CD4-positive, alpha-beta T cell treated with Interleukin-6 at 100 ng/mL for 8 hours (primary cell): ENCODE measurements at places on chromosomes 7 and 10.

- DNase-seq = no peak
Observed at GRCh38 chr7:98368716-98369115, 32.2 kb downstream of the BAIAP2L1 start.

DNA sequence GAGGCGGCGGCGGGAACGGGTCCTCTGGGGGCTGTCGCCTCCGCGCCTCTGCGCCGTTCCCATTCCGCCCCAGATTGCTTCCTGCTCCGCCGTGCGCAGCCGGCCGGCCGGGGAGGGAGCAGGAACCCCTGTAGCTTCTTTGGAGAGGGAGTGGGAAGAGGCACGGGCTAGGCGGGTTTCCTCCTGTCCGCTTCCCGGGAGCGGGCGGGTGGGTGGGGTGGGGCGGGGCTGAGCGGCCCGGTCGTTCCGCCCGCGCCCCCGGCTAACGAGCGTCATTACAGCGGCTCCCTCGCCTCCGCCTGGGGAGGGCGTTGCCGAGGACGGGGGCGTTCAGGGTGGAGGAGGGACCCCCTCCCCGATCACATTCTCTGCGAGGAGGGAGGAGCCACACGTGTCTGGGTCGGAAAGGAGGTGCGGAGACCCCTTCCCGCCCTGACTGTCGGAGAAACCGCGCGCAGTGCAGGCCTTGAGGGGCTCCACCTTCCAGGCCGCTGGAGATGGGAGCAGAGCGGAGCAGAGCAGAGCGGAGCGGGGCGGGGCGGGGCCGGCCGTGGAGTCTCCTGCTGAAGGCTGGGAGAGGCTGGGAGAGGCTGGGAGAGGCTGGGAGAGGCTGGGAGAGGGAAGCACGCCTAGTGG is 39.7 kb downstream of the AGAP3 start:
- DNase-seq = no peak

- DNase-seq = peak; percentile 37
Observed at GRCh38 chr10:944034-944831, 12.7 kb upstream of the LARP4B start.

GRCh38 chr7:5681979-5682546 is 99.4 kb downstream of the RNF216 start:
- DNase-seq = no peak

DNA sequence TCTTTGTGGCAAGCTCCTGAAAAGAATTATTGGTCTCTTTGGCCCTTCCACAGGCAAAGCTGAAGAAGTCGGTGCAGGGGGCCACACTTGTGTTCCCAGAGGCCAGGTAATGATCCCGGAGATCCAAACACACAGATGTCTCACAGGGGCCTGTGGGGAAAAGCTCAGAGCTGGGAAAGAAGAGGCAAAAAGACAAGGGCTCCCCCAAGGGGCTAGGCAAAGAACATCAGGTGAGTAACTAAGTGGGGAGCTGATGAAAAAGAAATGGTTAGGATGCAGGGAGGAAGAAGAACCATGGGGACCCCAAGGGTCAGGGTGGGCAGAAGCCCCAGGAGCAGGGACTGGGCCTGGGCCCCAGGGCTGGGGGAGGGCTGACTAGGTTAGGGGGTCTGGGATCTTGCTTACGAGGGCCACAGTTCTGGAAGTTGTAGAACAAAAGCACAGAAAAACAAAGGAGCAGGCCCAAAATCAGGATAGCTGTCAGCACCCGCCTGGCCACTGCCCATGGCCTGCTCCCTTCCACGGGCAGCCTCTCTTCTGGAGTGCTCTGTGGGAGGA is 1.1 kb downstream of the KEL start:
- no peak for DNase-seq

DNA sequence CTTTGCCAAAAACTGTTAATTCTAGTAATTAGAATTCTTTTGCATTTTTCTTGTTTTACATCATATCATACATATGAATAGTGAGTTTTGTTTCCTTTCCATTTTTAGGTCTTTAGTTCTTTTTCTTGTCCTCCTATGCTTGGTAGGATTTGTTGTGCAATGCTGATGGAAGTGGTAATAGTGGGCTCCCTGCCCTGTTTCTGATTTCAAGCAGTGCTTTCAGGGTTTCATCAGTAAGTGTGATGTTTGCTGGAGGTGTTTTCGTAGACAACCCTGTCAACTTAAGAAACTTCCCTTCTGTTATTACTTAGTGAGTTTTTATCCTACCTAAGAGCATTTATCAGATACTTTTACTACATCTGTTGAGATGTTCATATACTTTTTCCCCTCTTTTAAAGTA is 50.5 kb downstream of the CSGALNACT2 start:
- no peak for DNase-seq

GRCh38 chr7:10034843-10035556 is 938.7 kb upstream of the PHF14 start:
- no peak for DNase-seq

- DNase-seq = no peak
Observed at GRCh38 chr7:30873207-30873606, 38.4 kb upstream of the AQP1 start.

DNA sequence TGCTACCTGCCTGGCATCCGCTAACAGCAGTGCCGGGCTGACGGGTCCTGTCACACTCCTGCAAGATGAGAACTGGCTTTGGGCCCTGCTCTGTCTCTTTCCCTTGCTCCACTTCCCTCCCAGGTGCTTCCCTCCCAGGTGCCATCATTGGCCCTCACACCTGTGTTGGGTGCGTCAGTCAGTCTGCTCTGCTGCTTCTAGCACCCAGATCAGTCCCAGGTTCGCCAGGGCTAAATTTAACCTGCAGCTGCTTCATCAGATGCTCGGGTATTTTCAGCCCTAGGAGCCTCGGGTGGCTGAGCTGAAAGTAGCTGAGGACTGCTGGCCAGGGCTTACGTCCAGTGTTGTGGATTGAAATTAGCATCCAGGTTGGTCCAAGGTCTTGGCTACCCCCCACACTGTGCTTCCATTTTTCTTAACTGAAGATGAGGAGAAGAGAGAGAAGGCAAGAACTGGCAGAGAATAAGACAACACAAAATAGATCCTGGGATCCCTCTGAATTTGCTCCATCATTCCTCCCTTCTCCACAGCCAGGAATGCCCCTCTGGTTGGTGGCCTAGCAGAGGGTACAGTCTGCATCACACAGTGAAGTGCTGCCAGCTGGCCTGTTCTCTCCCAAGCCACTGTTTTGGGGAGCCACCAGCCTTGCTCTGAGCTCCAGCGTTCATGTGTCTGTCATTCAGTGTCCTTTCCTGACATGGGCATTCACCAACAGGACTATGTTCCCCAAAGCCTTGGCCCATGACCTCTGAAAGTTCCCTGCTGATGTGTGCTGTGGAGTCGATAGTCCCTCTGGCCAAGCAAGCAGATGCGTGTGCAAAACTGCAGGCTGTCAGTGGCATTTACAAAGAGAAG is 65.9 kb upstream of the SYPL1 start:
- DNase-seq = no peak

DNA sequence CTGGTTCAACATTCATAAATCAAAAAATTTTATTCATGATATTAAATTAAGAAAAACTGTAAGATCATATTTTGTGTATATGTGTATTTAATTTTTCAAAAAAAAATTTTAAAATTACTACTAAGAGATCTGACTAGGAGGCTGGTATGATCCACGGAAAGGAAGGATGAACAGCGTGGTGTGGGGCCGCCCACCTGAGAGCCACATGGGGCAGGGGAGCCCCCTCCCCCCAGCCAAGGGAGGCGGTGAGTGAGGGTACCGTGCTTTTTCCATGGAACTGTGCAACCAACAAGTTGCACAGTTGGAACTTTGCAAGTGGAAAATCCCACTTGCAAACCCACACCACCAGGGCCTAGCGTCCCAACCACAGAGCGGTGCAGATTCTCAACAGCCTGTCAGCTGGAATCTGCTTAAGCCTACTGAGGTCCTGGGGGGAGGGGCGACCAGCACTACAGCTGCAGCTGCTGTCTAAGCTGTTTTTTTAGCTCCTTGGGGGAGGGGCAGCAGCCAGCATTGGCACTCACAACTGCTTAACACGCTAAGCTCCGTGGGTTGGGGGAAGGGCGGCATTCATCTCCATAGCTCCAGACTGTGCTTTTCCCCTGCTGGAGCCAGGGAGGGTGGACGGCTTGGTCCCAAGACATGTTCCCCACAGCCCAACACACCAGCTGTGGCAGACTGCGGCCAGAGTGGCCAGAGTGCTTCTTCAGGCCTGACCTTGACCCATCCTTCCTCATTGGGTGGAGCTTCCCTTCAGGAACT is 94.2 kb upstream of the IGFBP3 start:
- DNase-seq = no peak

- no peak for DNase-seq
Observed at GRCh38 chr10:70673043-70673928, 980 bp downstream of the ADAMTS14 start.

GRCh38 chr7:150753826-150754603 is 16.8 kb downstream of the GIMAP5 start:
- peak; percentile 53 for DNase-seq

DNA sequence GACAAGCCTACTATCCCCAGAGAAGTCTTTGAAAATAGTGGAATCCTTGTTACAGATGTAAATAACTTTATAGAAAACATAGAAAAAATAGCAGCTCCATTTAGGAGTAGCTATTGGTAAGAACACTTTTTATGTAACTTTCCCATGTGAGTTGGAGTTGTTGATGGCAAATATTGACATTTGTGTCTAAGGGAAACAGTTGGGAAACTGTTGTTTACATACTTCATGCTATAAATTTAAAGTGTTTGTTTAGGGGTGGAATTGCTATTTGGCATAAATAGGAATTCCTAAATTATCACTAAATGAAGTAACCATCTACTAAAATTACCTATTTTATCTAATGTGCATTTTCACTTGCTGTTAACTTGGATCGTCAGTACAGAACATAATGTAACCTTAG is 50.7 kb downstream of the GDI2 start:
- DNase-seq = no peak

DNA sequence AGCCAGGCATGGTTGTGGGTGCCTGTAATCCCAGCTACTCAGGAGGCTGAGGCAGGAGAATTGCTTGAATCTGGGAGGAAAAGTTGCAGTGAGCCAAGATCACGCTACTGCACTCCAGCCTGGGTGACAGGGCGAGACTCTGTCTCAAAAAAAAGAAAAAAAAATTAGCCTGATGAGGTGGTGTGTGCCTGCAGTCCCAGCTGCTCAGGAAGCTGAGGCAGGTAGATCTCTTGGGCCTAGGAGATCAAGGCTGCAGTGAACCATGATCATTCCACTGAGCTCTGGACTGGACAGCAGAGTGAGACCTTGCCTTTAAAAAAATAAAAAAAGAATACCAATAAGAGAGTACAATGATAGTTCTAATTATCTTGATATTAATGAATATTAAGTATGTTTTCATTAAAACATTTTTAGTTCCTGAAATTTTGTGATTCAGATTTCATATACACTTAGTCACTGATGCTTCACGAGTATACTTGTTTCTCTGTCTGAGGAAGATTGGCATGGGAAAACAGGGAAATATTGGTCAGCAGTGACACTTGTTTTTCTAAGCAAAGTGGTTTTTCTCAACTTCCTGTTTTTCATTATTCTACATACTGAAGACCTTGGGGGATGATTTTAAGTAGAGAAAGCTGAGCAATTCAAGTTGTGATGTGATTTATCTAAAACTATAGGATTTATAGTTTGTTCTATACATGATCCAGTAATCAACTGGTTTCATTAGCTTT is 76.8 kb downstream of the ADK start:
- peak; percentile 20 for DNase-seq

DNA sequence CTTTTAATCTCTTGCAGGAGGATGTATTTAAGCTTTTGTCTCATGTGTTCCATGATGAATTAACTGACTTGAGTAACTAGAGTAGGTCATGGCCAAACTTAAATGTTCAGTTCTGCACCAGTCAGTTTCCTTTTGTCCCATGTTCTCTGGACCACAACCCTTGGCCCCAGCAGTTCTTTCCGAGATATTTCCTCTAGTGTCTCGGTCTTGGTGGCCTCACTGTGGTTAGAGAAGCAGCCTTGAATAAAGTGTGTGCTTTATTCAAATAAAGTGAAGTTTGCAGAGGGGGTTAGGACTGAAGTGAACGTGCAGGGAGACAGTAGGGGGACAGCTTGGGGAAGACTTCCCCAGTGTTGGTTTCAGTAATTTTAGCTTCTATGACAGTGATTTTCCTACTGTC is 9.3 kb downstream of the ZNF212 start:
- no peak for DNase-seq

GRCh38 chr10:63129888-63130287 is 3.2 kb upstream of the NRBF2 start:
- DNase-seq = no peak
